ENCODE measurements at places on chromosomes 5 and 9.

GRCh38 chr9:2209400-2209799 lies 194.3 kb downstream of the SMARCA2 start:
- DNase-seq = no peak

GRCh38 chr5:142984011-142984410 lies 213.8 kb downstream of the ARHGAP26 start:
- DNase-seq = no peak

- DNase-seq = no peak
Measured at GRCh38 chr9:135857843-135858242, 49.5 kb downstream of the CAMSAP1 start.

DNA sequence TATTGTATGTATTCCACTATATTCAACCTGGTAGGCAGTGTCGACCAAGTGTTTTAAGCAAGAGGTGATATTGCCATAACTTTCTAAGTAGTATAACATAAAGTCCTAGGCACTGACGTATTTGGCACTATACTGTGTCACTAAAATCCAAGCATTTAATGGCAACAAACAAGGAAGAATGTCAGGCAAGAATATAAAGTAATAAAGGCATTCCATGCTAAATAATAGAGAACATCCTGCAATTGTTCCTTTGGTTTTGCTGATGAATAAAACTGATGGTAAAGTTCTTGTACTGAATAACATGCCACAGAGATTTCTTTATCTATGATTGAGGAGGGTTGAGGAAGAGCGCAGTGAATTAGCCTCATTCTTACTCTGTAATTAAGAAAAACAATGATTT lies 256.9 kb downstream of the HINT1 start:
- no peak for DNase-seq

DNA sequence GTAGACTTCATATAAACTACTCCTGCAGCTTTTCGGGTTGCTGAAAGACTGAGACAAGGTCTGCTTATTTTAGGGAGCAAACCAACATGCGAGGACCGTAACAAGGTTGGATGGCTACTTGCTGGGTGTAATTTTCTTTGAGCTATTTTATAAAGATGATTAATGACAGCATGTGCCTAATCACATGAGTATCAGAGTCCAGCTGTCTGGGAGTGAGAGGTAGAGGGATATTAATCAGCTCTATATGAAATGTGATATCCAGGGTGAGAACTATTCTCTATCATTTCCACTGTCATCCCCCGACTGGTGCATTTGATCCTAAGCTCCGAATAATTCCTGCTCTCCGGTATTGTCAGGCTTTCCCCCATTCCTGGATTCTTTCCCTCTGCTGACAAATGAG lies 193.8 kb upstream of the HMHB1 start:
- no peak for DNase-seq

DNA sequence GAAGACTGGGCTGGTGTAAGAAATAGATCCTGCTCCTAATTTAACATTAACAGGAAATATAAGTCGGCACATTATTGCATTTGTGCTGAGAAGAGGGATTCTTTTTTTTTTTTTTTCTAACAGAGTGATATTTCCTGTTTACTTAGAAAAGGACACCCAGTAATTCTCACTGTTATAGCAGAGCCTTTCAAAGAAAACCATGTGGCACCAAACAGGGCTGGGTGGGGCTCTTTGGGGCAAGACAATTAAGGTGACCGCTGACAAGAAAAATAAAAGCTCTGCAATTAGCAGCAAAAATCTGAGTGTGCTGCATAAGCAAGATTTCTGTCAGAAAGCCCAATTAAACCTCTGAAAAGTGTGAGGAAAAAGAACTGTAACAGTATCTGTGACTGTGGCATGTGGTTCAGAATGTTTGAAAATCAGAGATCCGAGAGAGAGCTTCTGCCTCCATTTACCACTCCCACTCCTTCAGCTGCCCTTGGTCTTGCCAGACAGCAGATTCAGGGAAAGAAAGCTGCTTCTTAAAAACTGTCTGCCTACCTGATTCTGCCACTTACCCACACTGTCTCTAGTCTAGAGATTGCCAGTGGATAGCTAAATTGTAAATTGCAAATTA lies 77.1 kb upstream of the IQGAP2 start:
- no peak for DNase-seq

GRCh38 chr5:151320481-151320880 lies 16.9 kb upstream of the SLC36A3 start:
- no peak for DNase-seq

DNA sequence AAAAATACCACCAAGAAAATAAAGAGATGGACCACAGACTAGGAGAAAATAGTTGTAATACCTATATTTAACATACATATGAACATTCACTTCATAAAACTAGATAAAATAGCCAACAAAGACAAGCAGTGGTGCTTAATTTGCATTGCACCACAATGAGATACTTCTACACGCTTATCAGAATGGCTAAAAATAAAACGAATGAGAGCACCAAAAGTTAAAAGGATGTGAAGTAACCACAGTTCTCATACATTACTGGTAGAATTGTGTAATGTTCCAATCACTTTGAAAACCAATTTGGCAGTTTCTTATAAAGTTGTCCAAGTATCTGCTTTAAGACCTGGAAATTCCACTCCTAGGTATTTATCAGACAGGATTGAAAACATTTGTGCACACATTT lies 198.9 kb upstream of the SGCD start:
- no peak for DNase-seq

DNA sequence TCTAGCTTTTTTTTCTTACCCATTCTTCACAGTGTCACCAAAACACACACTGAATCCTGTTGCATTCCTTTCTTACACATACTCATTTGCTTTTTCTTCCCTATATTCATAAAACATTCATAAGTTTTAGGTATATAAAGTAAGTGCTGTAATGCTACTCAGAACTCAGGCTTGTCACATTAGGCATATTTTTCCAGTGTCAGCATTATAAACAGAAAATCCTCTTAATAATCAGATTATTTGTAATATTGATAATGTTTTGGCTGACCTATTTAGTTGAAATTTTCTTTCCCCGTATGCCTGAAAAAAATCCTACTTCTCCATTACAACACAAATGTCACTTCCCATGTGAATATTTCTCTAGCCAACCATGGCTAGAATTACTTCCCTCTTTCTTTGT lies 743.0 kb upstream of the NUDT12 start:
- DNase-seq = no peak

GRCh38 chr5:68478301-68479095 lies 262.9 kb downstream of the PIK3R1 start:
- DNase-seq = no peak

- DNase-seq = no peak
Measured at GRCh38 chr9:135921749-135922310, 14.5 kb upstream of the CAMSAP1 start.

- no peak for DNase-seq
Measured at GRCh38 chr9:19976226-19976625, 187.4 kb upstream of the SLC24A2 start.

DNA sequence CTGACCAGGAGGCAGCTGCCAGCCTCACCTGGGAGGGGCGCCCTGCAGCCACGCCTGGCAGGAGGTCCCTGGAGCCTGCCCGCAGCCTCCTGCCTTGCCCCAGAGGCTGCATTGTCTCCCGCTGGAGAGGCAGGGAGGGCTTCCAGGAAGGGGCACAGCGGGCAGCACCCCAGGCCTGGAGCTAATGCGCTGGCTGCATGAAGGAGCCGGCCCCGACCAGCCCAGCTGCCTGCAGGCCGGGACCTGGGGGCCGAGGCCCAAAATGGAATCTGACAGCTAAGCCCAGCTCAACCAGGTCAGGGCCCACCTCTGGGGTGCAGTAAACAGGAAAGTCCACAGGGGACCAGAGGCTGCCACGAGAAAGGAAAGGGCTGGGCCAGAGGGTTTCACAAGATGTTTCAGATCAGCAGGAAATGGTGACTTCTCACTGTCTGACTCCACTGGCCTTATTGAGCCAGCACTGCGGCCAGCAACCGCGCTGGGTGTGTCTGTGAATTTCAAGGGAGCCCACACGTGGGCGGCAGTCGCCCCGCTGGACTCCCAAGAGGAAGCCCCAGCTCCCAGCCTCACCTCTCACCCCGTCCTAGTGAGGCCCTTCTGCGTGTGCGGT lies 18.6 kb upstream of the NOTCH1 start:
- DNase-seq = no peak

DNA sequence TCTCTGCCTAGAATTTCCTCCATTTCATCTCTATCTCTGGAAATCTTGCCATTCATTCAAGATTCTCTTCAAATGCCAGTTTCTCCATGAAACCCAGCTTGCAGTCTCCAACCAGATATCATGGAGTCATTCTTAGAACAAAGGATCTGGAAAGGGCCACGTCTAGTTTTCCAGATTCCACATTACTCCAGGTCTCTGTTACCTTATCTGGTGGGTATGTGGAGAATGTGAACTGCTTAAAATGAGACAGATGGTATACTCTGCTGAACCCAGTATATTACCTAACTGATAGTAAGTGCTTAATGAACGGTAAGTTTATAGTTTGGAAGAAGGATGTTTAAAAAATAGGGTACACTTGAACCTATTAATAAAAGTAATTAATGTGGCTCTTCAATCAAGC lies 52.3 kb upstream of the ZSWIM6 start:
- no peak for DNase-seq

GRCh38 chr5:61486476-61486875 lies 154.4 kb downstream of the ZSWIM6 start:
- DNase-seq = no peak

- DNase-seq = no peak
Measured at GRCh38 chr5:77641963-77642737, 3.6 kb upstream of the OTP start.

DNA sequence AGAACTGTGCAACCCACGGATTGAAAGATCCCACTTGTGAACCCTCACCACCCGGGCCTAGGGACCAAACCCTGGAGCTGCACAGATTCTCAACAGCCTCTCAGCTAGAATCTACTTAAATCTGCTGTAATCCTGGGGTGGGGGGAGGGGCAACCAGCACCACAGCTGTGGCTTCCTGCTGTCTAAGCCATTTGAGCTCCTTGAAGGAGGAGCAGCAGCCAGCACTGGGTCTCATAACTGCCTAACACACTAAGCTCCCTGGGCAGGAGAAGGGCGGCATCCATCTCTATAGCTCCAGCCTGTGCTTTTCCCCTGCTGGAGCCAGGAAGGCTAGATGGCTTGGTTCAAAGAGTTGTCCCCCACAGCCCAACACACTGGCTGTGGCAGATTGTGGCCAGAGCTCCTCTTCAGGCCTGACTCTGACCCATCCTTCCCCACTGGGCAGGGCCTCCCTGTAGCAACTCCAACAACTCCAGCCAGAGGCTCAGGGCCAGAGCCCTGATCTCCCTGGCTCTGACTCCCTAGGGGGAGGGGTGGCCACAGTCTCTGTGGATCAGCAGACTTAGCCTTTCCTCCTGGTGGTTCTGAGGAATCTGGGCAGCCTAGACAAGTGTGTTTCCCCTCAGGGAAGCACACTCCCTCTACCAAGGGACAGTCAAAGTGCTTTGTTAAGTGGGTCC lies 72.0 kb upstream of the C9orf72 start:
- no peak for DNase-seq

- no peak for DNase-seq
Measured at GRCh38 chr5:141529002-141529401, 40.1 kb downstream of the PCDHGC5 start.

GRCh38 chr5:142587354-142587965 lies 98.4 kb downstream of the FGF1 start:
- no peak for DNase-seq

- DNase-seq = no peak
Measured at GRCh38 chr9:114316605-114317230, 6.2 kb upstream of the ORM1 start.

DNA sequence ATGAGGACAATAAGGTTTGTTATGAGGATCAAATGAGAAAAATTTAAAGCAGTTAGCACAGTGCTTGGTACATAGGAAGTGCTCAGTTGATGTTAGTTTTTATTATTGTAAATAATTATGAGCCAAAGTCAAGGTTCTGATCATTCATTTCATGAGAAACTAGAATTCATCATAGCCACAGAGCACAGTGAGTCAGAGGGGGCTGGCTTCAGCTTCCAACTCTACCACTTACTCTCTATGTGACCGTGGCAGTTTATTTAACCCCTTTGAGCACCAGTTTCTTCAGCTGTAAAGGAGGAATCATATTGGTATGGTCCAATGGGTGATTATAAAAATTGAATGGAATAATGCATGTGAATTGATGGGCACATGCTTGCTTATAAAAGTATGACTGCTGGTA lies 39.4 kb downstream of the KLHL3 start:
- no peak for DNase-seq

DNA sequence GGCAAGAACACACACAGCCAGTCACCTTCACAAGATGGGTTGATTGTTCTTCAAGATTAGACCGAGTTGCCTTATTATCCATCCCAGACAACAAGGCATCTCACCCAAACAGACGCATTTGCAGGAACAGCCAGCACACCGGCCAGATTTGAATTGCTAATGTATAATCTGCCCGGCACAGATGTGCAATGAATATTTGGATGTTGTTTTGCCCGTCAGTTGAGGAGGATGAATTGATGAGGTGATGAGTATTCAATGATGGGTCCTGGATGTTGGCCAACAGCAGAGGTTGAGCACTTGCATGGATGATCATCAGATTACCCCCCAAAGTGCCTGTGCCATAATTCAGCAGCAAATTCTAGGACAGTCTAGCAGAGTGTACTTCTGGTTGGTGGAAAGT lies 20.1 kb downstream of the ALG2 start:
- DNase-seq = no peak

DNA sequence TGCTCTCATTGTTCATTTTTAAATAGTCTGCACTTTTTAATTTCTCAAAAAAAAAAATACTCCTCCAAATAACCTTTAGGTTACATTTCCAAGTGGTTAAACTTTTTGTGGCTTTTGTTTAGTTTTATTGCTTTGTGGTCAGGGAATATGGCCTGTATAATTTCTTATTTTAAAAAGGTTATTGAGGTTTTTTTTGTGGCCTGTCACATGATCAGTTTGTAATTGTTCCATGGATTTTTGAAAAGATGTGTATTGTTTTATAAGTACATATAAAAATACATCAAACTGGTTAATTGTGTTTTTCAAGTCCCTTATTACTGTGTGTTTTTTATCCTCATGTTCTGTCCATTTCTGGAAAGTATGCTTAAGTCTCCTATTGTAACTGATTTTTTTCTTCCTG lies 64.0 kb downstream of the ZNF618 start:
- DNase-seq = no peak

DNA sequence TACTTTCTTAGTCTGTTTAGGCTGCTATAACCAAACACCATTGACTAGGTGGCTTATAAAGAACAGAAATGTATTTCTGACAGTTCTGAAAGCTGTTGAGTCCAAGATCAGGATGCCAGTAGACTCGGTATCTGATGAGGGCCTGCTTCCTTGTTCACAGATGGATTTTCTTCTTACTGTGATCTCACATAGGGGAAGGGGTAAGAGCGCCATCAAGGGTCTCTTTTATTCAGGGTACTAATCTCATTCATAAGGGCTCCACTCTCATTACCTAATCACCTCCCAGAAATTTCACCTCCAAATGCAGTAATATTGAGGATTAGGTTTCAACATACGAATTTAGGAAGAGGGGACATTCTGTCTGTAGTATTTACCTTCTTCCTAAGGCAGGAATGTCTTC lies 384.0 kb upstream of the DMAC1 start:
- no peak for DNase-seq

DNA sequence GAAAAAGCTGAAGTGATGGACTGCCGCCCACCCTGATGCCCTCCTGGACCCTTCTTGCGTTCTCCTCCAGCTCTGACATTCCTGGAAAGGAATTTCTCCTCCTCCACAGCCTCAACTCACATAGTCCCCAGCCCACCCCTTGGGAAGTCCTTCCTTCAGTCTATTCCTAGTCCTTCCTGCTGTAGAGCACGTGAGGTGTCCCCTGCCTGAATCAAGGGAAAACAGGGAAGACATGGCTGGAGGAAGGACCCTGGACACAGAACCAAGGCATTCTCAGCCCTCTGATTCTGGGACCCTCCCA lies 3.7 kb downstream of the ARID3C start:
- no peak for DNase-seq
